ENCODE measurements at places on chromosomes 7 and 10.

GRCh38 chr7:11191574-11192220 is 218.0 kb downstream of the PHF14 start:
- DNase-seq = no peak

DNA sequence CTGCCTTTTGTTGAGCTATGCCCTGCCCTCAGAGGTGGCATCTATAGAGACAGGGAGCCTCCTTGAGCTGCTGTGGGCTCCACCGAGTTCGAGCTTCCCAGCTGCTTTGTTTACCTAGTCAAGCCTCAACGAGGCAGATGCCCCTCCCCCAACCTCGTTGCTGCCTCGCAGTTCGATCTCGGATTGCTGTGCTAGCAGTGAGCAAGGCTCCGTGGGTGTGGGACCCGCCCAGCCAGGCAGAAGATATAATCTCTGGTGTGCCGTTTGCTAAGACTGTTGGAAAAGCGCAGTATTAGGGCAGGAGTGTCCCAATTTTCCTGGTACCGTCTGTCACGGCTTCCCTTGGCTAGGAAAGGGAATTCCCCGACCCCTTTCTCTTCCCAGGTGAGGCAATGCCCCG is 88.4 kb upstream of the CDK6 start:
- no peak for DNase-seq

- DNase-seq = peak; percentile 92
These were observed 1.2 kb upstream of the LZTS2 start for GRCh38 chr10:100998183-100998990.

- no peak for DNase-seq
These were observed 156.5 kb downstream of the POM121L12 start for GRCh38 chr7:53191836-53192443.

- no peak for DNase-seq
These were observed 89.8 kb upstream of the HPS1 start for GRCh38 chr10:98536551-98536950.

- no peak for DNase-seq
These were observed 668.5 kb upstream of the GALNT17 start for GRCh38 chr7:70463352-70463938.

All from thyroid gland (tissue), 4 donors.